Cortex of kidney (tissue), 1 donor: ENCODE measurements at places on chromosomes 12 and 14.

GRCh38 chr14:95344536-95344935 lies 24.8 kb upstream of the CLMN start:
- no peak for DNase-seq

- no peak for DNase-seq
Measured at GRCh38 chr12:75959506-75959905, 72.1 kb downstream of the PHLDA1 start.

DNA sequence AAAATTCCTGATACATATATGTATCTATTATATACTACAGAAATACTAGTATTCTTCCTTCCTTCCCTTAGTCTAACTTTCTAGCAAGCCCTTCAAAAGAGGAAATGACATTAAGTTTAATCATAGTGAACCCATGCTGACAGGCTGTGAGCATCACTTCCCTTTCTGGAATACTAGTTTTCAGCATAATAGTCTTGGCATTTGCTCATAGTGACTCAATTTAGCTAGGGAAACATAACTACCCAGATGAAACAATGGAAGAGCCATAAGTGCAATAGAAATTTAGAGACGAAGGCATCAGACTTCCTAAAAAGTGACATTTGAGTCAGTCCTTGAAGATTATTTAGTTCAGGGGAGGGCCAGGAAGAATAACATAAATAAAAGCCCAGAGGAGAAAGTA lies 184.5 kb upstream of the CRY1 start:
- no peak for DNase-seq

DNA sequence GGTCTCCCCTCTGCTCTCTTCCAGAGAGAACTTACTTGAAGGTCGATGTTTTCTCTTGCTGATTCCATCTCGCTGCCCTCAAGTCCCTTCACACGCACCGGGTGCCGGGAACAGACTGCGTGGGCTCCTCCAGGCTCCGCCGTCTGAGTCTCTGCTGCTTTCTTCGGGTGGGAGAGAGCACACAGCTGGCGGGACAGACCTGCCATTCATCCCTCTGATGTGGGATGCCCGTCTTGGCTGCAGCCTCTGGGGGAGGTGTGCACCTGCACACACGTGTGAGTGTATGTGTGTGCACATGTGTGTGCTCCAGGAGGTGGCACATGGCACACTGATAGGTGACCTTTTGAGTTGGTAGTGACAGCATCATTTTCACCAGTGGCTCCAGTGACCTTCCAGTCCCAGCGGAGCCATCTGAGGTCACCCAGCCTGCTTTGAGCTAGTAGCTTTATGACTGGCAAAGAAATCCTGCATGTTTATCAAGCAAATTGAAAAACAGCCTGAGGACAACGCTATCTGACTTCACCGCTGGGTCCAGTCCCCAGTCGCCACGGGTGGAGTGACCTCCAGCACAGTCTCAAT lies at the start of gene NINJ2:
Gene NINJ2, minus strand, starts transcription at position 153 of the 579 bp plus-strand sequence. Its CDS starts 85 bp downstream, at position 68.
- DNase-seq = no peak

GRCh38 chr12:52126050-52126604 lies 46.6 kb downstream of the SMIM41 start:
- DNase-seq = no peak

GRCh38 chr12:30450226-30450625 lies 245.4 kb downstream of the IPO8 start:
- no peak for DNase-seq

GRCh38 chr12:27996761-27997160 lies 24.2 kb upstream of the PTHLH start:
- no peak for DNase-seq

DNA sequence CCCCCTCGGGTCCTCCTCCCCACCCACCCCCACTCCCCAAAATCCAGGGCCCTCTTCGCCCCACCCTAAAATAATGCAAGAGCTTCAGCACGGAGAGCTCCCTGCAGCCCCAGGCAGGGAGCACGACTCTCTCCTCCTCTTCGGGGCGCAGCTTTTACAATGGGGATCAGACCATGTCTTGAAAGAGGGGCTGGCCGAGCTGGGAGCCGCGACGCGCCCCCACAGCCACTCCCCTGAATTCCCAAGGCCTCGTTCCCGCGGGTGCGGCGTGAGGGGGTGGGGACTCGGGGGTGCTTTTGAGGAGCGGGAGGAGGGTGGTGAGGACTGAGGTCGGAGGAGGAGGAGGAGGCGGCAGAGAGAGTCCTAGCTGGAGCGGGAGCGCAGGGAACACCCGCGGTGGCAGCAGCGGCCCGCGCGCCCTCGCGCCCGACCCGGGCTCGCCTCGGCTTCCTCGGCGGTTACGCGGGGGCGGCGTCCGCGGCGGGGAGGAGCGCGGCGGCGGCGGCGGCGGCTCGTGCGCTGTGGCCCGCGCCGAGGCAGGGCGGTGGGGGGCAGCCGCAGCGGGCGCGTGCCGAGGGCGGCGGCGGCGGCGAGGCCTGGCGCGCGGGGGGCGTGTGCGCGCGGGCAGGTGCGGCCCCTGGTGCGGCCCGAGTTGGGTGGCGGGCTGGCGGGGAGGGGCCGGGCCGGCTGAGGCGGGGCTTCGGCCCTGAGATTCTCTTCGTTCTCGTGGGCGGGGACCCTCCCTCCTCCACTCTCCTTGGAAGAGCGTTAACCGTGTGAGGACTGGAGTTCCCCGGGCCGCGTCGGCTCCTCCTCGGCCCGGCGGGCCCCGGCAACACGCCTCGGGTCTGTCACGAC lies at the start of gene ANKS1B:
Gene ANKS1B, minus strand, starts transcription at position 666 of the 858 bp plus-strand sequence. CDS start 699 bp downstream, outside the sequence.
- DNase-seq = no peak

- no peak for DNase-seq
Measured at GRCh38 chr14:51490205-51490604, 161.5 kb upstream of the FRMD6 start.

DNA sequence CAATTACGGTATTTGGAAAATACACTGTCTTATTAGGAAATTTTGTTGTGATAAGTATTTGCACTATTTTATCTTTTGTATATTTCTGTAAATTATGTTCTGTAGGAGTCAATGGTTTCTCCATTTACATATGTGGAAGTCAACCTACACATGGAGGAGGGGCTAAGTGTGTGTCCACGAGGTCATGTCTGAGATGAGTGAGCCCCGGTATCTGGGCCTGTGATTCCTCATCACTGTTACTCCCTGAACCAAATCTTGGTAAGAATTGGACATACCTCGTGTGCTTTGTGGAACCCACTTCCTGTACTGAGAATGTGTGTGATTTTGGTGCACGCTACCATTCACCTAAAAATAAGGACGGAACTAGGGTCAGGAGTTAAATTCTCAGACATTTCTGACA lies 1105.5 kb downstream of the TMEM121 start:
- no peak for DNase-seq

- DNase-seq = no peak
Measured at GRCh38 chr14:103423050-103423461, 37.8 kb downstream of the MARK3 start.

DNA sequence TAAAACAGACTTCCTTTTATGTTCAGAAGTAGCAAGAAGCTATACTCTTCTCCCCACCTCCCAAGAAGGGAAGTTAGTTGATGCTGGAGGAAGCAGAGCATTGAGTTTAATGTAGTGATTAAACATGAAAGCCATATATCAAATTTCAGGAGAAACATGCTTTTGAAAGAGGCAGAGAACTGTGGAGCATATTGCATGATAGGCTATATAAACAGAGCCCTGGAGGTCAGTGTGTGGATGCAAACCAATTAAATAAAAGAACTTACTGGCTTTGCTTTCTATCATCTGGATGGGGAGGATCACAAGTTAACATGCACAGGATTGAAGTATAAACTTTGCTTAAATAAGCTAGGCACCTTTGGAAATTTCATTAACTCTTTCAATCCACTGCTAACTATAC lies 94.1 kb downstream of the MSRB3 start:
- DNase-seq = no peak

DNA sequence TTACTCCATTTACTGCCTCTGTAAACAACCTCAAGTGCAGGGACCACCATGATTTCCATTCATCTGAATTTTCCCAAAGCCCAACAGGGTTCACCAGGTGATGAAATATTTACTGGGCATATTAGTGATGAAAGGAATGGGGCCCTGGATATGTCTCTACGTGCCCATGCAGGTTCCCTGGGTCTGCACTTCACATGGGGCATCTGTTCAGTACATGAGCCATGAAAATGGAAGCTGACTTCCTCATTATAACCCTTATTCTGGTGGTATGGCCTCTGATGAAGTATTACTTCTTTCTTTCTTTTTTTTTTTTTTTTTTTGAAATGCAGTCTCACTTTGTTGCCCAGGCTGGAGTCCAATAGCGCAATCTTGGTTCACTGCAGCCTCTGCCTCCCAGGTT lies 26.5 kb upstream of the CORO1C start:
- no peak for DNase-seq

GRCh38 chr14:65074449-65075150 lies 27.7 kb downstream of the MAX start:
- no peak for DNase-seq

DNA sequence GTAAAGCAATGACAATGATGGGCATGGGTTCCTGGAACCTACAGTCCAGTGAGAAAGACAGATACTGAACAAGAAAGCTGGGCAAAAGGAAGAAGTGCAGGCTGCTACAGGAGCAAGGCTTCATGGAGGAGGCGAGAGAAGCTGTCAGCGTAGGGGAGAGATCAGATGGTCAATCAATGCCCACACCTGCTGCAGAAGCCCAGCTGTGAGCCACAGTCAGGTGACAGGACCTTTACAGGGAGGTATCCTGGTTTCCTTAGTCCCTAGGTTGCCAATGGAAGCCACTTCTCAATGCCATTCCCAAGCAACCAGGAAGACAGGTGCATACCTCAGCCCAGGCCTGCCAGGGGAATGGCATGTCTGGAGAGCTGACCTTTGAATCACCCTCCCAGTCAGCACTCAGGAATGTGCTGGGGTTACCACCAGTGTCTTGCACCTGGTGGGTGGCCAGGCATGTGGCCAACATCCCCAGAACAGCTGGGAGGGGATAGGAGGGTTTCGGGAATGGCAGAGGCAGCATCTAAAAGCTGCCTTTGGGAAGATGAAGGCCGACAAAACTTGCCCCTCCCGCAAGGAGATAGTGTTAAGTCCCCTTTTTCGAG lies 170.3 kb downstream of the TTC7B start:
- DNase-seq = no peak

DNA sequence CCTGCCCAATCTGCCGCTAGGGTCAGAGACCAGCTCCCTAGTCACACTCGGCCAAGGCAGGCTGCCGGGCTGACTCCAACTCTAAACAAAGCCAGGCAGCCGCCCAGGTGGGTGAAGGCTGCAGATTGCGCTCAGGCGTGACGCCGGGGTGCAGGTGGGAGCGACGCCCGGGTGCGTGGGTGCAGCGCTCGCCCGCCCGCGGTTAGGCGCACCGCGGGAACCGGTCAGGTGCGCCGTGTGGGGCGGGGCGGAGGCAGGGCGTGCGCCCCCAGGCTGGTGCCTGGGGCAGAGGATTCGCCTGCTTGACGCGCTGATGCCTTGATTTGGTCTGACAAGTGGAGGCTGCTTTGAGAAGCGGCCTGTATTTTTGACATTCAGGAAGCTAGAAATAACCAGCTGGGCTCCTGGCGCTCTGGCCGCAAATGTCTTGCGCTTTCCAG lies 126.7 kb upstream of the HIF1A start:
- no peak for DNase-seq

- no peak for DNase-seq
Measured at GRCh38 chr14:102145395-102145794, 5.7 kb downstream of the WDR20 start.

DNA sequence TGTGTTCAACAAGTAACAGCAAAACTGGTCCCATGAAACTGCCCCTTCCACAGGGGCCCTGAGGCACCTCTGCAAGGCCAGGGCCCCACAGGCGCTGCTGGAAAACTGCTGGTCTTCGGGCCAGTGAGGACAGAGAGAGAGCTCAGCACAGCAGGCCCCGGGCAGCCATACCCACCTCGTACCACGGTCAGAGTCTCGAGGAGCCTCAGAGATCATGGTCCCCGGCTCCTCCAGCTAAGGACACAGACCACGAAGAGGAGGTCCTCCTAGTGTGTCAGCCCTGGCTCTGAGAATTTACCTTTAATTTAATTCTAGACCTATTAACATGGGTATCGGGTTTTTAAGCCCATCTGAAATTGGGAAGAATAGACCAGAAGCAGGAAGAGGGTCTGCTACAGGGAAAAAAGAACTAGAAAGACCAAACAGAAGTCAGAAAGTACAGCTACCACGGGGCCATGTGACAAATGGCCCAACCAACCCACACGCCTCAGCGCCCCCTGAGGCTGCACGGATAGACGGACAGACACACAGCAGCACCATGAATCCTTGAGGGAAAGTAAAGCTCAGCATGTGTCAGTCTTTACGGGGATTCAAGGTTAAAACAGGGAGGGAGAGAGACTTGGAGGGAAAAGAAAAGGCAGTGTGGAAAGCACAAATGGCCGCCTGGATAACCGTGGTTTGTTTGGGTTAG lies 22.9 kb downstream of the ANKRD9 start:
- no peak for DNase-seq

- DNase-seq = no peak
Measured at GRCh38 chr12:105419606-105420005, 89.1 kb downstream of the C12orf75 start.

DNA sequence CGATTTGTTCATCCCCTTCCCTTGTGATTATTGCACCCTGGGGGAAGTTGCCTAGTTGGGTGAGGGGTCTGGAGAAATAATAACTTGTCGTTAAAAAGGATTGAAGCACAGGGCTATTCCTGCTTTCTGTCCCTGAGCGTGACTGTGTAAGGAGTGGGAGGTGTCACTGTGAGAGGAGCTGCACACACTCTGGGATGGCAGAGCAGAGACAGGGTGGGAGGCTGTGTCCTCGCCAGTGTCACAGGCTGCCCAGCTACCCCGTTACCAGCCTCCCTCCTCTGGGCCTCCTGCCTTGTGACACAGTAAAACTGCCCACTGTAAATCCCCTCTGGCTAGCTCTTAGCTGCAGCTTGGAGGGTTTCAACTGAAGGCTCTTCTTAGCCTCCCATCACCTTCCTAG lies 460.6 kb downstream of the AACS start:
- no peak for DNase-seq

DNA sequence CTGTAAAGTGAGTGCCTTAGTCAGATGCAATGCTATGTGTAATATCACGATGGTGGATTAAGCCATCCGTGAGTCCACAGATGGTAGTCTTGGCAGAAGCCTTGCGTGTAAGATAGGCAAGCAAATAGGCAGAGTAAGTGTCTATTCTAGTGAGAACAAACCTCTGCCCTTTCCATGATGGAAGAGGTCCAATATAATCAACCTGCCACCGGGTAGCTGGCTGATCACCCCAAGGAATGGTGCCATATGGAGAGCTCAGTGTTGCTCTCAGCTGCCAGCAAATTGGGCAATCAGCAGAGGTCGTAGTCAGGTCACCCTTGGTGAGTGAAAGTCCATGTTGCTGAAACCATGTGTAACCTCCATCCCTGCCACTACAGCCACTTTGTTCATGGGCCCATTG lies 371.2 kb upstream of the LRFN5 start:
- DNase-seq = no peak

GRCh38 chr12:20508359-20508758 lies 140.0 kb downstream of the PDE3A start:
- DNase-seq = no peak

GRCh38 chr12:123091230-123092150 lies 59.4 kb downstream of the PITPNM2 start:
- DNase-seq = no peak

GRCh38 chr14:54688229-54688628 lies 121.3 kb downstream of the SAMD4A start:
- DNase-seq = no peak
